LHCN-M2 (cell line): ENCODE measurements at places on chromosomes 6 and 20. TPM values are rescaled to one million over a fixed set of nuclear protein-coding genes. Genes with fewer than 3 reads are reported as not detected.
A peak's percentile ranks its signal among the peaks of the same experiment; 100 is the strongest.

NEU1 gene
- total RNA-seq: 43.9 and 57.2 TPM in 2 replicates

SDCBP2 gene
- 1.5 and 2.9 TPM in 2 replicates for total RNA-seq

SEL1L2 gene
- not detected in 2 replicates for total RNA-seq

- DNase-seq: no peak
Observed at GRCh38 chr6:81940451-81940985, 188.0 kb upstream of the TENT5A start.

GRCh38 chr6:155883741-155884140, 428.1 kb upstream of the NOX3 start:
- no peak for DNase-seq

GRCh38 chr20:24984961-24985640, 7.5 kb downstream of the APMAP start:
- no peak for DNase-seq

DNA sequence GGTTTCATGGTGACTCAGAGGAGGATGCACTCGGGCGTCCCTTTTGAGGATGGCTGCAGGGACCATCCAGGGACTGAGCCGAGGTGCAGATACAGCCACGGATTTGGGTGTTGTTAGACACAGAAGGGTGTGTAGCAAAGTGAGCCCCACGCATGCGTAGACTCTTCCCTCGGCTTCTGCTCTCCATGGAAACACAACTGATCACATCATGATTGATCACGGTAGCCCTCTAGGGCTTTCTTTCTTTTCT, 606 bp upstream of the ULBP1 start:
- peak; percentile 34 for DNase-seq

DNA sequence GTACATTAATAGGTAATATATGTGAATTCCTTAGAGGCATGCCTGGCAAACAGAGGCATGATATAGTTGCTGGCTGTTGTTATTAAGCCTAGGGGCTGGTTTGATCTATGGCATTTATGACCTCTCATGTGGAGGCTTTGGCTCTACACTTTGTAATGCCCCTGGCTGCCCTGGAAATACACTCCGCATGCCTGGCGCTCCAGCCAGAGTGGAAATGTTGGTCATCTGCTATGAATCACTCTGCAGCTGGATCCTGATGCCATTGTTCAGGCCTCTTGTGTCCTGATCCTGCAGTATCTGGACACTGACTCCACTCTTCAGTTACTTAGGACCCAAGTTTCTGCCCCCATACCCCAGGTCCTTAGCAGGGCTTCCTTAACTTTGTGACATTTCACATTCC, 200.5 kb upstream of the PCSK2 start:
- no peak for DNase-seq

DNA sequence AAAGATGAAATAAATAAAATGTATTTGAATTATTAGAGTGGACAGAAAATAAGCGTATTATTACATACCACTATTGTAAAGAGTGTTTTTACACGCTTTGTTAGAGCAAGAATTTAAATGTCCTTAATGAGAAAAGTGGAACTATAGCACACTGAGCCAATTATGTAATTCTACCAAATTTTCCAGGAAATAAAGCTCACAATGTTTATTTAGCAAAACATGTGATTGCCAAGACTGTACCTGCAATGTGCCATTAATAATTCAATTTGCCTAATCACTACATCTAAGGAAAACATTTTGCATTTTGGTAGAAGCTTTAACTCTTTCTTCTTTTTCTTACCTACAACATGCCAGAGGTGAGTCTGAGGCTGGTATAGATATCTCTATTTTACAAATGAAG, 58.7 kb upstream of the PHACTR1 start:
- no peak for DNase-seq

DNA sequence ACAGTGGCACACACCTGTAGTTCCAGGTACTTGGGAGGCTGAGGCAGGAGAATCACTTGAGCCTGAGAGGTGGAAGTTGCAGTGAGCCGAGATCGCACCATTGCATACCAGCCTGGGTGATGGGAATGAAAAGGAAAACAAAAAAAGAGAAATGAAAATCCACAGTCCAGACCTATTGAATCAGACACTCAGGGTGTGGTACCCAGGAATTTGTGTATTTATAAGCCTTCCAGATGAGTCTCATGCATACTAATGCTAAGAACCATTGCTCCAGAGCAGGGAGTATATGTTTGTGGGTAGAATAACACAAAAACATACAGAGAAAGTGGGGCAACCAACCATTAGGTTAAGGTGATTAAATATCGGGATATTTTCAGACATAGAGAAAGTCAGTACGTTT, 36.1 kb upstream of the PLCB4 start:
- DNase-seq: no peak

- DNase-seq: no peak
Observed at GRCh38 chr6:55997223-55997874, 122.0 kb upstream of the BMP5 start.

DNA sequence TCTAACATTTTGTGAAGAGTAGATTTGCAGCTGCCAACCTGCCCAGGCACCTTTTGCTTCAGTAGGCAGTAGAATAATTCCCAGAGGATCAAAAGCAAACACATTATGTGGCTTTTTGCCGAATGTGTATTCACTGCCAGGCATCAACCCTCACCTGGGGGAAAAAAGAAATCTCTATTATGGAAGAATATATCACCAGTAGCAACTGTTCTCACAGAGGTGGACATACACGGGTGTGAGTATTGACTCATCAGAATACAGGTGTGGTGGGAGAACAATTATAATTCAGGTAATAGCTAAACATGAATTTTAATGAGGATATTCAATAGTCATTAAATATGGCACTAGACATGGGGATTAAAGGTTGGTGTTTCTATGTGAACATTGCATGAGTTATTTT, 910.7 kb downstream of the TFAP2A start:
- no peak for DNase-seq
